ENCODE measurements at places on chromosomes 4 and X. TPM values are rescaled to one million over a fixed set of nuclear protein-coding genes. Genes with fewer than 3 reads are reported as not detected.

CCDC160 gene
- 4.7 TPM for total RNA-seq

- peak; percentile 61 for DNase-seq
Observed at GRCh38 chr4:48930654-48931053, 24.1 kb upstream of the OCIAD2 start.

GRCh38 chrX:132395645-132396044 is 93.2 kb downstream of the MBNL3 start:
- no peak for DNase-seq

DNA sequence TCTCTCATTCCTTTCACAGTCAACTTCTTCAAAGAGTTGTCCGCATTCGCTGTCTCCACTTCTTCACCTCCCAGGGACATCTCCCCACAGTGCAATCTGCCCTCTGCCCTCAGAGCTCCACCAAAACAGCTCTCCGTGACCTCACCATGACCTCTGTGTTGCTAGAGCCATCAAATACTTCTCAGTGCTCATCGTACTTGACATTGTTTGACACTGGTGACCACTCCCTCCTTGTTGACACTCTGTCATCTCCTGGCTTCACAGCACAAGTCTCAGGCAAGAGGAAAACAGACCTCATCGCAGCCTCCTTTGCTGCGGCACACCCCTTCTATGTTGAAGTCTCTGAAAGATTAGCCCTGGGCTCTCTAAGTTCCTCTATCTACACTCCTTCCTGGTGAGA is 90.5 kb upstream of the CCDC160 start:
- DNase-seq, result no peak

SERTM2 gene
- total RNA-seq, result not detected

DNA sequence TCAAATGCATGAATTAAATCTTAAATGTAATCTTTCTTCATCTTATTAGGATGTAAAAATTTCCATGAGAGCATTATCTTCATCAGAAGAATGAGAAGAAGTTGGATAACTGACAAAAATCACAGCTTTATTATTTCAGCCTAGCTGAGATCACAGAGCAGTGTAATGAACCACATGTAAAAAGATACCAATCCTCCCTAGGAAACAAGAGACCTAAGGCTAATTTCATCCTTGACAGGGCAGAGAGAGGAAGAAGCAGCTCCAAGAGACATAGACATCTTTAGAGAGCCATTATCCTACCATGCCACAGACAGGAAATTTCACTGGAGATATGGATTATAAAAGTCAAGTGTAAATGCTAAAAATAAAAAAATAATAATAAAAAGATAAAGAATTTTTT is 40.9 kb upstream of the IL15 start:
- no peak for DNase-seq

GRCh38 chr4:141413366-141413765 is 192.7 kb downstream of the ZNF330 start:
- DNase-seq, result no peak

HPSE gene
- total RNA-seq, result 1.8 TPM

GRCh38 chr4:168584321-168584771 is 87.5 kb downstream of the PALLD start:
- no peak for DNase-seq

SMARCA1 gene
- total RNA-seq, result 83.3 TPM

IL2RG gene
- not detected for total RNA-seq

GRCh38 chr4:84239278-84239845 is 259.7 kb downstream of the NKX6-1 start:
- DNase-seq, result no peak

MGARP gene
- 0.53 TPM for total RNA-seq

ARSD gene
- 4.9 TPM for total RNA-seq

AKAP14 gene
- not detected for total RNA-seq

DNA sequence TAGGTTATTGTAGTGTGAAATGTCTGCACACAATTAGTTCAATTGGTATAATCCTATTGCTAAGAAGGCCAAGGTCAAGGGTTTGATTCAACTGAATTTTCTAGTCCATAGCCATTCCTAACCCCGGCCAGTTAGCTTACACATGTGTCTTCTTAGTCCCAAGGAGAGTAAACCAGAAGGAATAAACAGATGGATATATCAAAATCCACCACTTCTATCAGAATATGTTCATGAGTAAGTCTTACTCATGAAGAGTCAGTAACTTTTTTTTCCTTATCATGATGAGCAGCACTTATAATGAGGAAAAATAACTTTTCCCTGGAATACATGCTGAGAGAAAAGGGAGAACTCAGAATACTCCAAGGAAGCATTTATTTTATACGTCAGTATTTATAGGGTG is 9.5 kb downstream of the HHIP start:
- DNase-seq, result no peak
